ENCODE measurements at places on chromosomes 12 and 14. TPM values are rescaled to one million over a fixed set of nuclear protein-coding genes. Genes with fewer than 3 reads are reported as not detected.

DNA sequence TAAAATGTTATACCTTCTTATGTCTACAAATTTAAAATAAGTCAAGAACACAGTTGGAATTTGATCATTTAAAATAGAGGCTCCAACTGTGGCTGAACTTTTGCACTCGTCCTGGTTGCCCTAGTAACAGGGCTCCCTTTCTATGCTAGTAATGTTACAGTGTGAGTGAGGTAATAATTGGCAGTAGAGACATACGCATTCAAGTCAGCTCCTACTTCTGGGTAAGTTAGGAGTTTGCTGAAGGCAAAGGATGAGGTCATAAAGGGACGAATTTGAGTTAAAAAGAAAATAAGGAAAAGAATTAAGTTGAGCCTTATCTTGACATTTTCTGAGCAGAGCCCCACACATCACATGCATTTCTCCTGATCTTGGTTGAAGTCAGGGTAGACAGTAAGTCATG lies 129.1 kb downstream of the TMEM117 start:
- no peaks in the 10 kb centered on the region for H3K4me1 ChIP-seq
- H3K4me3 ChIP-seq, result no peak overlapping the region
- no peaks in the 10 kb centered on the region for H3K36me3 ChIP-seq
- H3K27ac ChIP-seq, result no peak overlapping the region
- H3K27me3 ChIP-seq, result no peaks in the 10 kb centered on the region

- H3K27ac ChIP-seq, result no peak overlapping the region
- H3K27me3 ChIP-seq, result no peaks in the 10 kb centered on the region
- H3K4me1 ChIP-seq, result no peaks in the 10 kb centered on the region
- H3K4me3 ChIP-seq, result no peak overlapping the region
Measured at GRCh38 chr14:49460662-49461061, 125.5 kb downstream of the RPS29 start.

GRCh38 chr14:82854131-82854530 lies 1320.5 kb upstream of the SEL1L start:
- no peak overlapping the region for H3K4me3 ChIP-seq
- H3K4me1 ChIP-seq, result no peaks in the 10 kb centered on the region
- H3K36me3 ChIP-seq, result no peaks in the 10 kb centered on the region
- DNase-seq, result no peak

GRCh38 chr12:122866950-122867607 lies 28.8 kb downstream of the VPS37B start:
- peak overlapping the region; percentile 76 for H3K27ac ChIP-seq
- H3K4me1 ChIP-seq, result peaks cover 36% of the 10 kb centered on the region
- DNase-seq, result peak; percentile 78
- H3K4me3 ChIP-seq, result no peak overlapping the region
- H3K27me3 ChIP-seq, result no peaks in the 10 kb centered on the region
- peaks cover 56% of the 10 kb centered on the region for H3K36me3 ChIP-seq

DNA sequence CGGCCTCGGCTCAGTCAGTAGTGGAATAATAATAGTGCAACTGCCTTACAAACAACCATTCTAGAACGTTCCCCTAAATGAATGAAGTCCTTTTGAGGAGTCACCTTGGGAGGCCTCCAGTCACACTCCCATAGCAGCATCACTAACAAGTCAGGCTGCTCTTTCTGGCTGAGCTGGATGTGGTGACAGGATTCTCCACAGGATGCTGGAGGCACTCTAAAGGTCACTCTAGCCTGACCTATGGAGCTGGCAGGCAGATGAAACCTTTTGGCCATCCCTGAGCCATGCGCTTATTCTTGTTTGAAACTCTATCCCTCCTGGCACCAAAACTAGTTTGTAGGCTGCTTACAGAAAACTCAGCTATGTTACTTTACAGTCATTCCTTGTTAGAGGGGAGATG lies 17.9 kb upstream of the TFCP2 start:
- DNase-seq, result no peak
- H3K27ac ChIP-seq, result no peak overlapping the region
- H3K4me1 ChIP-seq, result peaks cover 25% of the 10 kb centered on the region
- H3K36me3 ChIP-seq, result peaks cover 19% of the 10 kb centered on the region
- no peak overlapping the region for H3K4me3 ChIP-seq

GRCh38 chr14:20428010-20428365 lies 8.0 kb downstream of the KLHL33 start:
- no peak overlapping the region for H3K4me3 ChIP-seq
- peak; percentile 78 for DNase-seq
- H3K27ac ChIP-seq, result peak overlapping the region; percentile 69
- H3K4me1 ChIP-seq, result peaks cover 47% of the 10 kb centered on the region
- no peaks in the 10 kb centered on the region for H3K27me3 ChIP-seq

GRCh38 chr12:109483346-109483745 lies 5.9 kb downstream of the UBE3B start:
- no peak for DNase-seq
- no peak overlapping the region for H3K4me3 ChIP-seq
- peaks cover 55% of the 10 kb centered on the region for H3K36me3 ChIP-seq
- H3K4me1 ChIP-seq, result peaks cover 31% of the 10 kb centered on the region
- H3K27me3 ChIP-seq, result no peaks in the 10 kb centered on the region

A2ML1 gene
- total RNA-seq, result not detected

DNA sequence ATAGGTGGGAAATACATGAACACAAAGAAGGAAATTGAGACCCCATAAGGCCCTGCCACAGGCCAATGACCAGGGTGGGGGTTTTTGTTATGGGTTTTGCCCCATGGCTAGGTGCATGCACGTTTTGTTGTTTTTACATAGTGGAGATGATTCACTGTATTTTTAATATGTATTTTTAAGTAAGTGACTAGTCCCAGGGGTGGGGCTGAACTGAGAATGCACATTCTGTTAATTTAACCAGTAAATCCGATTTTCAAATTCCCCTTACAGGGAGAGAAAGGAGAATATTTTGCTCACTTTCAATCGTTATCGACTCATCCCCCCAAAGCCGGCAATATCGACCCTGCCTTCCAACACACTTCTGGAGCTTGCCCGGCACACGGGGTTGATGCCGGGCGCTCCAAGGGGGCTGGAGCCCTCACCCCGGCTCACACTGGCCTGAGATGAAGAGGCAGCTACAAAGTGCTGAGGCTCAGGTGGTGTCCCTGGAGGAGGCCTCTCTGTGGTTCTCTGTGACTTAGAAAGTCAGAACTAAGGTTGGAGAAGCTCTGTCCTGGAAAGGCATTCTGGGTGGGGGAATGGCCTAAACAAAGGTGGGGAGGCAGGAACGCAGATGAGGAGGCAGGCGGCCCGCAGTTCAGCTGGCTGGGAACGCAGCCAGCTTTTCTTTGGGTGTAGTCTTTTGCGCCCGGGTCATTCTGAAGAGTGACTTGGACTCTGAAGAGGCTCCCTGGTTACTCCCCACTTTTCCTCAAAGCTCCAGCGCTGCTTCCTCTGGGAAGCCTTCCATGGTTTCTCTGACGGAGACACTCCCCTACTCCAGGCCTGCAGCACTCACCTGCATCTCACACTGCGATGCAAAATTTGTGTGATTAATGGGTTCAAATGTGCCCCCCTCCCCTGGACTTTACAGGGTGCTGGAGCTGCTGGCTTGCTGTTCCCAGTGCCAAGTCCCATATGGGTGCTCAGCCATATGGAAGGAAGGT lies 50.7 kb upstream of the DLK1 start:
- peaks cover 12% of the 10 kb centered on the region for H3K4me1 ChIP-seq
- no peaks in the 10 kb centered on the region for H3K36me3 ChIP-seq
- peaks cover 4% of the 10 kb centered on the region for H3K27me3 ChIP-seq

GRCh38 chr14:91885839-91886238 lies 18.5 kb upstream of the TC2N start:
- no peak overlapping the region for H3K4me3 ChIP-seq
- H3K36me3 ChIP-seq, result no peaks in the 10 kb centered on the region
- H3K4me1 ChIP-seq, result peaks cover 48% of the 10 kb centered on the region
- DNase-seq, result no peak
- peak overlapping the region; percentile 45 for H3K27ac ChIP-seq

DLK1 gene
- total RNA-seq, result 0.17 TPM

GRCh38 chr12:32201096-32201495 lies 94.4 kb downstream of the BICD1 start:
- H3K4me1 ChIP-seq, result no peaks in the 10 kb centered on the region
- no peak for DNase-seq
- no peaks in the 10 kb centered on the region for H3K36me3 ChIP-seq
- no peak overlapping the region for H3K27ac ChIP-seq

DNA sequence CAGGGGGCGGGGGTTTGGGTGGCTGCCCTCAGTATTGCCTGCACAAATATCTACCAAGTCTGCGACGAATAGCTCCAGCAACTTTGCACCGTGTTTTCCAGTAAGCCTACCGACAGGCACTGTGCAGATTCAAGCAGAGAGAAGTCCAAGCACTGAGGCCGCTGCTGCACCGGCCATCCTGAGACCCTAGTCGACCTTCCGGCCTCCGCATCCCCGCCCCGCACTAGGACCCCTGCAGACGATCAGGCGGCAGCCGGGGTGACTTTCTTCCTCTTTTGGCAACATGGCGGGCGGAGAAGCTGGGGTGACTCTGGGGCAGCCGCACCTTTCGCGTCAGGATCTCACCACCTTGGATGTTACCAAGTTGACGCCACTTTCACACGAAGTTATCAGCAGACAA lies at the start of gene EIF2S3B:
Gene EIF2S3B, plus strand, starts transcription at position 271 of the 400 bp plus-strand sequence. Its CDS starts 13 bp downstream, at position 284.
- H3K27me3 ChIP-seq, result no peaks in the 10 kb centered on the region
- no peaks in the 10 kb centered on the region for H3K36me3 ChIP-seq
- peak; percentile 72 for DNase-seq

DNA sequence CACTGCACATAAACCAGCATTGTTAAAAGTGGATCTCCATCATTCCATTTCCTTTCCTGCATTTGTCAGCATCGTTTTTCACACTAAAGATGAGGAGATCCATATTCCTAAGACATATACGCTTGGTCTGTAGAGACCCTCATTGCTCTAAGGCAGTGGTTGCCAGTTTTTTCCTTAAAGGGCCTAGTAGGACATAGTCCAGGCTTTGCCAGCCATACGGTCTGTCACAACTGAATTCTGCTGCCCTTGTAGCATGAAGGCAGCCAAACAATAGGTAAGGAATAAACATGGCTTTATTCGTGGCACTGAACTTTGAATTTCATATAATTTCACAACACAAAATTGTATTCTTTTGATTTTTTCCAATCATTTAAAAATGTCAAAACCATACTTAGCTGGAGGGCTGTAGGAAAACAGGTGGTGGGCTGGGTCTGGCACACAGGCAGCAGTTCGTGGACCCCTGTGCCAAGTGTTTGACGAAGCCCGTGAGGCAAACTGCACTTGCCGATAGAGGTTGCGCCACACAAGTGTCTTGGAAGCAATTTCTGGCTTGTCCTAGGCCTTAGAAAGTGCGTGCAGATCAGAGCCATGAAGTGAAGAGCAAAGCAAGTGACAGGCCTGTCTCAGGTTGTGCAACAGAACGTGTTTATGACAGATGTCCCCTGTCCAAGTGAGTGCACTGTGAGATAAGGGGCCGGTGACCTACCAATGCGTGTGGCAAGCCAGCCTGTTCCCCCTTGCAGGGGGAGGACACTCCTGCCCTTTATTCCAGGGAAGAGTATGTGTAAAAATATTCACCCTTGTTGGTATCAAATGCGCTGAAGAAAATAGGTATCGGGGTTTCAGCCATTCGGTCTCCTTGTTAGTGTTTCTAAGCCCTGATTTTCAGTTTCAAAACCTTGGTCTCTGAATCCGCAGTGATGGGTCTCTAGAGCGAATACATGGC lies 916 bp upstream of the CHPT1 start:
- DNase-seq, result peak; percentile 77
- no peaks in the 10 kb centered on the region for H3K27me3 ChIP-seq
- peak overlapping the region; percentile 65 for H3K4me3 ChIP-seq

GRCh38 chr12:89250213-89250612 lies 102.1 kb downstream of the DUSP6 start:
- DNase-seq, result no peak
- no peaks in the 10 kb centered on the region for H3K27me3 ChIP-seq
- no peak overlapping the region for H3K4me3 ChIP-seq
- H3K36me3 ChIP-seq, result no peaks in the 10 kb centered on the region
- peak overlapping the region; percentile 64 for H3K27ac ChIP-seq

DNA sequence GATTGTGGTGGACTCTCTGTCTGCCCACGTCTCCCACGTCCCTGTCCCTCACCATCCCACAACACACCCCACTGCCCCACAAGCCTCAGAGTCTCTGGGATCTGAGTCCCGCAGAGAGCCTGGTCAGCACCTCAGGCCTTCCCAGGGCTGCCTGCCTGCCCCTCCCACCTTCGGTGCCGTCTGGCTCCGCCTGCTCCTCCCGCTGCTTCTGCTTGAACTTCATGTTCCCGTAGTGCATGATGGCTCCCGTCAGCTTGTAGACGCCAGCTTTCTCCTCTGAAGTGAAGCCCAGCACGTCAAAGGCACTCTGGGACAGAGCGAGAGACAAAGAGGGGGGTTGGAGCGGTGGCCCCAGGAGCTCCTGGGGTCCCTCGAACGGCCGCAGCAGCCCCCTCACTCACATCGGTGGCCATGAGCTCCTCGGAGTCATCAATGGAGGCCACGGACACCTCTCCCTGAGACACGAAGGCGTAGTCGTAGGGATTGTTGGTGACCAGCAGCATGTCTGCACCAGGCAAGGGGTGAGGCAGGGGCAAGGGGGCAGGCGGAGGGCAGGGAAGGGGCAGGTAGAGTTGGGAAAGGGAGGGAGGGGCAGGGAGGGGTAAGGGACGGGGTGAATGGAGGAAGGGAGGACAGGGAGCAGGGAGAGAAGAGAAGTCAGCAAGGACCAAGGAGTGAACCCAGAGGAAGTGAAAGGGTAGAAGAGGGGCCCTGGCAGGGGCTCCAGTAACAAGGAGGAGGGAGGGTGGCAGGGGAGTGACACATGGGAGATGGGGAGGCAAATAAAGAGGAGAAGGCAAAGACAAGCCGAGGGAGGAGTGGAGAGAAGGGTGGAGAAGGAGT lies 5.6 kb downstream of the MYH6 start:
- H3K4me1 ChIP-seq, result no peaks in the 10 kb centered on the region
- no peaks in the 10 kb centered on the region for H3K27me3 ChIP-seq
- no peak overlapping the region for H3K27ac ChIP-seq
- H3K36me3 ChIP-seq, result no peaks in the 10 kb centered on the region
- H3K4me3 ChIP-seq, result no peak overlapping the region

DNA sequence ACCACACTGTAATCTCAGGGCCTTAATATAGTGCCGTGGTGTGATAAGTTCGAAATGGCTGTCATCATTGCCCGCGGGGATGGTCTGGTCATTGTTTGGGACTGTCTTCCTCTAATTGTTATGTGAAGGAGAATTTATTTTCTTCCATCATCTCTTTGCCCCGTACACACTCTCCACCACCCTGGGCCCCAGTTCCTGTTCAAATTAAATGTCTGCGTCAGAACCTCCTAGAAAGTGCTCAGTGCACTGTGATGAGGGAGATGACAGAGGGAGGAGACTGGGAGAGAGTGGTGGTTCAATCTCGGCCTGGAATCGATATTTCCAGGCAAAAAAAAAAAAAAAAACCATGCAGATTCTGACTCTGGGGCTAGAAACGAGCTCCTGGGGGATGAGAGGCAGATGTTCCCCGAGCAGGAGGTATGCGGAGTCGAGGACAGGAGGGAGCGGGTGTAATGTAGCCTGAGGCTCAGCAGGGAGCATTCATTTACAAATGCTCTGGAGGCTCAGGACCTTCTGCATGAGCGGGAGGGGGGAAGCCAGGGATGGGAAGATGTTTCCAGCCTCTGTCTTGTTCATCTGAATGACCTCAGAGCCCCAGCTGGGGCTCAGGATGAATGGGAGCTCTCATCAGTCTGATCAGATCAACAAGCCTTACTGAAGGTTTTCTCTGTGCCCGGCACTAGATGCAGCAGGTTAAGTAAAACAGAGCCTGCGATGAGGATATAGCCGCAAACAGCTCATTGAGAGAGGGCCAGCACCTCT lies 219.5 kb downstream of the TBX5 start:
- H3K27me3 ChIP-seq, result no peaks in the 10 kb centered on the region
- H3K36me3 ChIP-seq, result no peaks in the 10 kb centered on the region
- H3K27ac ChIP-seq, result no peak overlapping the region
- no peaks in the 10 kb centered on the region for H3K4me1 ChIP-seq
- H3K4me3 ChIP-seq, result no peak overlapping the region
- no peak for DNase-seq

CLEC4E gene
- total RNA-seq, result 15.9 TPM
